CD4-positive, alpha-beta T cell treated with Interleukin-21 for 1 hour (primary cell): ENCODE measurements at places on chromosomes 7 and 10.
A peak's percentile ranks its signal among the peaks of the same experiment; 100 is the strongest.

- peak; percentile 79 for DNase-seq
Observed at GRCh38 chr10:33155720-33156638, 178.5 kb downstream of the NRP1 start.

GRCh38 chr10:18230794-18231193, 90.6 kb downstream of the CACNB2 start:
- DNase-seq: no peak

DNA sequence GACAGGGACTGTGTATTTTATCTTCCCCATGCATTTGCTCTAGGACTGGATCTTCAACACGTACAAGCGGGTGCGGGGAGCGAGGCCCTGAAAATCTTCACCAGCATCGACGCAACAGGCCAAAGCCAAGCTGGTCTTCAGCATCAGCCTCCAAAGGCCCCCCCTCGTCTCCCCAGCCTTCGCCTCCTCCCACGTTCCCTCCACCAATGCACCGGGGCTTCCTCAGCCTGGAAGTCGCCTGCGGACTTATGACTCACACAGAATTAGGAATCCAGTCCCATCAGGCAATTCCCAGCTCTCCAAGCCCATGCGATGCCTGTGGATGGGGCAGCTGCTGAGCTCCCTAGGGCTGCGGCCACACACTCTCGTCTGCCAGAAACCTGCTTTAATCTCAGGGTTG, 36.3 kb upstream of the RNF32 start:
- DNase-seq: no peak

DNA sequence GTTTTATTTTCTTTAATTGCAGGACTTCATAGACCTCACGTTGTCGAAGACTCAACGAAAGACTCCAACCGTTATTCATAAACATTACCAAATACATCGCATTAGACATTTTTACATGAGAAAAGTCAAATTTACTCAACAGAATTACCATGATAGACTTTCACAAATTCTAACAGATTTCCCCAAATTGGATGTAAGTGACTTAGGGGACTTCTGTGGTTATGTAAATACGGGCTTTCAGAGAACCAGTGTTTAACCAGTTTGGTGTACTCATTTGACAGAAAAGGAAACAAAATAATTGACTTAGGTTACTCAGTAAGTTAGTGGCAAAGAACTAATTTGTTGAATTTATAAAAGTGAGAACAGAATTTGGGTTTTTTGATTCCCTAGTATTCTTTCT, 4.2 kb downstream of the GTPBP4 start:
- DNase-seq: no peak

GRCh38 chr10:31381766-31382316, 62.8 kb downstream of the ZEB1 start:
- DNase-seq: no peak

- no peak for DNase-seq
Observed at GRCh38 chr7:158256091-158256816, 331.4 kb downstream of the PTPRN2 start.

GRCh38 chr7:33334349-33334748, 205.0 kb downstream of the BBS9 start:
- no peak for DNase-seq

DNA sequence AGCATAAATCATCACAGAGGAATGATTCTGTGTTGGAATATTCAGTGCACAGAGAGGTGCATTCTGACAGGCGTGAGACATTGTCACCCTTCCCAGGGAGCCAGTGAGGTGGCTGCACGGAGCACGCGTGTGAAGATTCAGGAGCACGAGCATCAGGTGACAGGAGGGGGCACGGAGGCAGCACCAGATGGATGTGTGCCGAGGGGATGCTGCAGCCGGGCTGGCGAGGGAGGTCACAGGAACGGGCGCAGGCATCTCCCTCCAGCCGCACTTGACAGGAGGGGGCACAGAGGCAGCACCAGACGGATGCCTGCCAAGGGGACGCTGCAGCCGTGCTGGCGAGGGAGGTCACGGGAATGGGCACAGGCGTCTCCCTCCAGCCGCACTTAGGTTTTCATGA, 66.5 kb downstream of the DIP2C start:
- DNase-seq: no peak

GRCh38 chr7:122369756-122370155, 65.2 kb upstream of the FEZF1 start:
- no peak for DNase-seq

- no peak for DNase-seq
Observed at GRCh38 chr10:59965899-59966650, 59.7 kb upstream of the CCDC6 start.

DNA sequence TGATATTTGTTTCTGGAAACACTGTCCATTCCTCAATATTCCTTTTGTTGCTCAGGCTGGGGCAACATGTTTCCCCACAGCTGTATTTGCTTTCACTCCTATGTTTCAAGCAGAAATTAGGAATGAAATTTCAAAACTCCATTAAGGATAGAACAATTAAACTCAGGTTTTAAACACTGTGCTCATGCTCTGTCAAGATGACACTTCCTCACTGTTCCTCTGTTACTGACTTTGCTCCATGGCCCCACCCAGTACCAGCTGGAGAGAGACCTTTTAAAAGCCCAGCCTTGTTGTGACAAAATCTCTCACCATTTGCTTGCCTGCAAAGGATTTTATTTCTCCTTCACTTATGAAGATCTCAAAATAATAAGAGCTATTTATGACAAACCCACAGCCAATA, 197.4 kb downstream of the ELMO1 start:
- DNase-seq: no peak

GRCh38 chr7:553636-554111, 34.0 kb upstream of the PDGFA start:
- no peak for DNase-seq

DNA sequence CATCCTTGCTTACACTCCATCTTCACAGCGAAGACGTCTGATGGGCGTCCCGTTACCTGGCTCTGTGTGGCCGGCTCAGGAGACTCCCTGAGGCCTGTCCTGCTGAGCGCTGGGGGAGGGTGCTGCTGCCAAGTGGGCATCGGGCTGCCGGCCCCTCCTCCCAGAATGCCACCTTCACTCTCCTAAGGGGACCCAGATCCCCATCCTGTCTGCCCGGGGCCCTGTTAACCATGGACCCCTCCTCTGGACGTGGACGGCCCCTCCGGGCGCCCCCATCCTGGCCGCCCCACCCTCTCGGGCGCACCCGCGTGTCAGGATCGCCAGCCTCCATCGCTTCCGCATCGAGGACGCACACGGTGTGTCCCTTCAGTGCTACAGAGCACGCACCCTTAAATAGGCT, 7.3 kb upstream of the FOXL3 start:
- no peak for DNase-seq

GRCh38 chr10:130360826-130361311, 224.7 kb downstream of the GLRX3 start:
- no peak for DNase-seq

DNA sequence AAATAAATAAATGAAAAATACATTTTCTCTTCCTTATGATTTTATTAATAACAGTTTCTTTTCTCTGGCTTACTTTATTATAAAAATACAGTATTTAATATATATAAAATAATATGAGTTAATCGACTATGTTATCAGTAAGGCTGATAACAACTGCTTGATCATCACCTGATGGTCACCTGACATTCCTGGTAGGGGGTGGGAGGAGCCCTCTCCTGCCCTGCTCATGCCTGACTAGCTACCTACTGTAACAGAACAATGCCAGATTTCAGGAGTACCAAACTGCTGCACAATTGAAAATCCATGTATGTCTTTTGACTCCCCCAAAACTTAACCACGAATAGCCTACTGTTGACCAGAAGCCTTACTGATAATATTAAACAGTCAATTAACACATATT, 1.3 kb upstream of the APBB1IP start:
- peak; percentile 28 for DNase-seq

GRCh38 chr10:72097448-72098300, 9.3 kb upstream of the SPOCK2 start:
- DNase-seq: no peak

DNA sequence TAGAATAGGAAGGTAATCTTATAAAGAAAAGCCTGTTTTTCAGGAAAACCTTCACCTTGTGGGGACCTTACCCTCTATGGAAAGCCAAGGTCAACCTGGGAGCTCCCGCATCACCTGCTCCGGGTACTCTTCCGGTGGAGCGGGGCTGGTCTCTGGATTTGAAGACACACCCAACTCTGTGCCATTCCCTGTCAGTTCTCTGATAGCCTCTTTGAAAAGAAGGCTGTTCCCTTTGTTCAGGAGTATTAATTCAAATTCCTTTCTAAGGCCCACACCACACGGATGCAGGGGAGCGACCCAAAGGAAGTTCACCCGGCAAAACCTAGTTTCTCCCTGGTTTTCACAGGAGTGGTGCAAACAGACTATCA, 10.7 kb downstream of the CTBP2 start:
- no peak for DNase-seq

DNA sequence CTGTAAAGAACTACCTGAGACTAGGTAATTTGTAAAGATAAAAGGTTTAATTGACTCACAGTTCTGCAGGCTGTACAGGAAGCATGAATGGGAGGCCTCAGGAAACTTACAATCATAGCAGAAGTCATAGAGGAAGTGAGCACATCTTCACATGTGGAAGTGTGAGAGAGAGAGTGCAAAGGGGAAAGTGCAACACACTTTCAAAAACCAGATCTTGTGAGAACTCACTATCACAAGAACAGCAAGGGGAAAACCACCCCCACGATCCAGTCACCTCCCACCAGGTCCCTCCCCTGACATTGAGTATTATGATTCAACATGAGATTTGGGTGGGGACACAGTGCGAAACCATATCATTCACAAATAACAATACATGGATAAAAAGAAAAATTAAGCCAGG, 24.5 kb downstream of the AVL9 start:
- no peak for DNase-seq

GRCh38 chr10:122052701-122053100, 63.7 kb downstream of the TACC2 start:
- no peak for DNase-seq

- DNase-seq: no peak
Observed at GRCh38 chr10:112278871-112279270, 4.3 kb upstream of the TECTB start.

DNA sequence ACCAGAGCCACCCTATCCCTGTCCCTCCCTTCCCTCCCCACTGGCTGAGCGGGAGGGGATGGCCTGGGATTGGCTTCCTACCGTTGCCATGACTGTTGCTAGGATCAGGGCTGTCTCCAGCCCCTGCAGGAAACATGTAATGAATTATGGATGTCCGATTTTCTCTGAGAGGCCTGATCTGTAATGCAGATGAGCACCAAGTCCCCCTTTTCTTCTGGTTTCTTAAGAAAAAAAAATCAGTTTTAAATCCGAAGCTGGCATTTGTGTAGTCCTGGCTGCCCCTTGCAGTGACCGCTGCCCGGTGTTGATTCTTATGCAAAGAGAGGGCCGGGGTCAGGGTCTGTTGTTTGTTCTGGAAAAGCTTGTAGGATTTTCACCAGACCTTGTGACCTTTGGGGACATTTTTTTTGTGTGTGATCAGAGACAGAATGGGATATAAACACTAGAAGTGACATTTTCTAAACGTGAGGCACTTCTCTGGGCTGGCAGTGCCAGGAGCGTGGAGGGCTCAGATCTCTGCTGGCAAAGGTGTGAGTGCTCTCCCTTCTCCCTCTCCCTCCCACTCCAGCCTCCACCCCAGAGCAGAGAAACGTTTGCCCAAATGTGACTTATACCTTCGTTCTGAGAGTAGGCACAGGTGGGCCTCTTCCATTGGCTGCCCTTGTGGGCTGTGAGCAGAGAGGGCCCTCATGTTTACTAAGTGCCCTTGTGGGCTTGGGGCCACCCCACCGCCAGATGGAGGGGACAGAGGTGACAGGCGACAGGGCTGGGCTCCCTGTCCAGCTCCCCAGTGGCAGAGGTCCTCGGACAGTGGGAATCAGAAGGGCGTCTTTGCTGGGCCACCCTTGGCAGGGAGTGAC, 127.5 kb downstream of the DNAJB6 start:
- DNase-seq: no peak

DNA sequence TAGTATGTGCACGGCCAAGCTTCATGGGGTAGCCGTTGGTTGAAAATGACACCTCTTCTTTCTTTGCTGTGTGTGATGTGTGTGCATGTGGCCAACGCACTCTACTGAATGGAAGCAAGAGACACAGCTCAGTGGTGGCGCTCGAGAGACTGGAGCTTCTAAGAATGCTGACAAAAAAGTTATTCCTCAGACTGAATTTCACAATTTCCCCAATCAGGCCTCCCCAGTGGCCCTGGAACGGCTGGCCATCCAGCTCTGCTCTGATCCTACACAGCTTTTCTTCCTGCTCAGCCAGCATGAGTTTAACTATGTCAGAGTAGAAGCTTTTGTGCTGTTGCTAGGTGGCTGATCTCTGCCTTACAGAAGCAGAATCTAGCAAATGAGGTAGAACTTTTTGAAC, 186.7 kb upstream of the PLXDC2 start:
- DNase-seq: no peak

GRCh38 chr10:83274088-83274487, 865.2 kb upstream of the GHITM start:
- DNase-seq: no peak

- no peak for DNase-seq
Observed at GRCh38 chr10:52637592-52637991, 135.0 kb downstream of the MBL2 start.

DNA sequence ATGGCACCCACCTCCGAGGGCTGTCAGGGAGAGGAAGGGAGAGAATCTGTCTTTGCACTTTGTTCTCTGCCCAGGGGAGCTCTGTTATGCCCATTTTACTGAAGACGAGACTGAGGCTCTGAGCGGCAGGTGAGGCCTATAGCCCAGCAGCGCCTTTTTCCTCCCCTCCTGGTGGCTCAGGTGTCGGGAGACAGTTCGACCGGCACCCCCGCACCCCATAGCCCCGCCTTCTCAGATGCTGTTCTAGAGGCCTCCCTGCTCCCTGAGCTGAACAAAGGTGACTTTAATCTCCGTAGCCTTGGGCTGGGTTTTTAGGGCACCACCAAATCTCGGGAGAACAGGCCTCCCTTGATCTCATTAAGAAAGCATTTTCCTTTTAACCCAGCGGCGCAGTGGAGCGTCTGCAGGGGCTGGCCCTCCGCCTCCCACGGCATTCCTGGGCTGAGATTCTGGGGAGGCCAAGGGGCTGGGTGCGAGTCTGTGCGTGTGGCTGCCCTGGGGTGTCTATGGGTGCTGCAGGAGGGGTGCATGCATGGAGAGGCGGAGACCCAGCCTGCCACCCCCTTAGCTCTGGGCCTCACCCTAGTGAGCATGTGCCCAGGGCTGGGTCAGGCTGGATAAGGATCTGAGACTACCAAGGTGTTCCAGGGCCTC, 3.3 kb downstream of the LFNG start:
- DNase-seq: no peak

DNA sequence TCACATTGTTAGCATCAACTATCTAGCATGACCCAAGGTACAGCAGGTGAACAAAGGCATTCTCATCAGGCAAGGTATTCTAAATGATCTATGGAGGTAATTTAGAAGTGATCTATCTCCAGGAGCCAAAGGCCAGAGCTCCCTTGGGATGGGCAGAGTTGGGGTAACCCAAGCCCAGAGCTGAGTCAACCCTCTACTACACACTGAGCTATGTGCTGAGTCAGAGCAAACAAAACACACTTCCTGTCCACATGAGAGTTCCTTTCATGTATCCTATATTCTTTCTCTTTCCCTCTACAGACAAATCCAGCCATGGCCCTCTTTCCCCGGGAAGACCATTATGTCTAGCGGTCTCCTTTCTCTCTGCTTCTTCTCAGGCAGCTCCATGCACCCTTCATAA, 68.2 kb upstream of the AGK start:
- DNase-seq: no peak
